A549 treated with CORT108297 at 1 μM for 4 hours (cell line): ENCODE measurements at places on chromosomes 13 and 19. TPM values are rescaled to one million over a fixed set of nuclear protein-coding genes. Genes with fewer than 3 reads are reported as not detected.

Gene OR7C2
- total RNA-seq, result not detected in 5 replicates

Gene GPR4
- 0.06 to 0.13 TPM (median 0.10 TPM) in 5 replicates for total RNA-seq

Gene MAP4K1
- 0.50 to 1.0 TPM (median 0.92 TPM) in 5 replicates for total RNA-seq

Gene LPAR6
- 0.34 to 1.2 TPM (median 1.0 TPM) in 5 replicates for total RNA-seq

Gene CRB3
- total RNA-seq, result 3.0 to 6.1 TPM (median 5.2 TPM) in 5 replicates
